GM12878 (cell line): ENCODE measurements at places on chromosomes 2 and 18. TPM values are rescaled to one million over a fixed set of nuclear protein-coding genes. Genes with fewer than 3 reads are reported as not detected.

GRCh38 chr2:175259164-175259563 is 77.7 kb upstream of the ATP5MC3 start:
- no peak for DNase-seq

DNA sequence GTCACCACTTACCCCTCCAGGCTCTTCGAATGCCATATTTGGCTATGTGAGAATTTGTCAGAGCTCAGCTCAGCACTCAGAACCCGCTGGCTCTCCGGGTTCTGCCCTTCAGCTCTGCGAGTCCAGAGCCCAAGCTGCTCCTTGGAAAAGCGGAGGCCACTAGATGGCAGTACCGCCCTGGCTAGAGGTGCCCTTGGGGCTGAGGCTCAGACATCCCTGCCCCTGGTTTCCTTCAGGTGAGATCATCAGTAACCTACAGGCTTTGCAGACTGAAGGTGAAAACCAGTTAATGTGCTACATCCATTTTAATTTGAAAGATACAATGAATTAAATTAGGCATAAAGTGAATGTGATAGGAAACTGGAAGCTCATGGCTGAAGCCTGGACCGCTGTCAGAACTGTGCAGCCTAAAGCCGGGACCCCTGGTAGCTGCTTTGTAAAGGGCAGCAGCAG is 285.6 kb downstream of the AGAP1 start:
- DNase-seq, result no peak

- DNase-seq, result no peak
Measured at GRCh38 chr2:231820786-231821303, 34.6 kb downstream of the COPS7B start.

PLEKHH2 gene
- total RNA-seq, result not detected in 2 replicates

LIMS3 gene
- 0.61 and 0.69 TPM in 2 replicates for total RNA-seq
